ENCODE measurements at places on chromosomes 16 and 17.
A peak's percentile ranks its signal among the peaks of the same experiment; 100 is the strongest.

GRCh38 chr17:63753215-63753614 lies 11.6 kb upstream of the STRADA start:
- H3K4me3 ChIP-seq, result no peak overlapping the region
- no peaks in the 10 kb centered on the region for H3K4me1 ChIP-seq
- peaks cover 32% of the 10 kb centered on the region for H3K36me3 ChIP-seq
- no peak for DNase-seq
- no peak overlapping the region for H3K27ac ChIP-seq

DNA sequence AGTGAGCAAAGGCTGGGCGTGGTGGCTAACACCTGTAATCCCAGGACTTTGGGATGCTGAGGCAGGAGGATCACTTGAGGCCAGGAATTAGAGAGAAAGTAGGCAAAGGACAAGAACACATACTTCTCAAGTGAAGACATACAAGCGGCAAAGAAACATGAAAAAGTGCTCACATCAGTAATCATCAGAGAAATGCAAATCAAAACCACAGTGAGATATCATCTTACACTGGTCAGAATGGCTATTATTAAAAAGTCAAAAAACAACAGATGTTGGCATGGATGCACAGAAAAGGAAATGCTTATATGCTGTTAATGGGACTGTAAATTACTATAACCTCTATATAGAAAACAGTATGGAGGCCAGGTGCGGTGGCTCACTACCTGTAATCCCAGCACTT lies 12.2 kb upstream of the SLX4 start:
- DNase-seq, result no peak
- H3K4me1 ChIP-seq, result no peaks in the 10 kb centered on the region
- H3K4me3 ChIP-seq, result no peak overlapping the region
- no peaks in the 10 kb centered on the region for H3K36me3 ChIP-seq

GRCh38 chr17:51947160-51947735 lies 211.3 kb downstream of the CA10 start:
- H3K4me3 ChIP-seq, result no peak overlapping the region
- DNase-seq, result no peak
- no peak overlapping the region for H3K27ac ChIP-seq
- H3K36me3 ChIP-seq, result no peaks in the 10 kb centered on the region

- H3K27me3 ChIP-seq, result peaks cover 8% of the 10 kb centered on the region
- no peak overlapping the region for H3K27ac ChIP-seq
- DNase-seq, result no peak
- no peak overlapping the region for H3K4me3 ChIP-seq
- H3K36me3 ChIP-seq, result no peaks in the 10 kb centered on the region
Observed at GRCh38 chr17:73132085-73132492, 32.7 kb upstream of the SSTR2 start.

DNA sequence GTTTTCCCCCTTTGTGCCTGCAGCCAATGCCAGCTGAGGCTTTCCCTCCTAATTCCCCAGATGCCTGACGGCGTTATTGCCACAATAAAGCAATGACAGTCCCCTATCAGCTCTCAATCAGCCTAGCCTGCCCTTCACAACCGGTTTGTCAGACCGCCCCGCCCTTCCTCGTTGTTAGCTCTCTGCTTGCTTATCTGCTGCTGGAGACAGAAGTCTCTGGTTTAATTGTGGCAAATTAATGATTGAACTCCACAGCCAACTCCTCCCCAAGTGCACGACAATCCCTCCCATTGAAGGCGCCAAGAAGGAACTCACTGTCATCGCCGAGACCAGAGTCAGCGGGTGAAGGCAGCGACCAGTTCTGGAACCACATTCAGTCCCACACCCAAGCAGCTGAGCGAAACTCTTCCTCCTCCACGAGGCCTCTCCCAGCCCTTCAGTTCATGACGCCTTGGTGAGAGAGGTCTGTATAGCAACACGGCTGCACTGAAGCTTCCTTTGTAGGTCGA lies 474.4 kb downstream of the SLC39A11 start:
- peak overlapping the region; percentile 6 for H3K4me3 ChIP-seq
- DNase-seq, result peak; percentile 58
- H3K4me1 ChIP-seq, result peaks cover 63% of the 10 kb centered on the region
- H3K27ac ChIP-seq, result peak overlapping the region; percentile 93

DNA sequence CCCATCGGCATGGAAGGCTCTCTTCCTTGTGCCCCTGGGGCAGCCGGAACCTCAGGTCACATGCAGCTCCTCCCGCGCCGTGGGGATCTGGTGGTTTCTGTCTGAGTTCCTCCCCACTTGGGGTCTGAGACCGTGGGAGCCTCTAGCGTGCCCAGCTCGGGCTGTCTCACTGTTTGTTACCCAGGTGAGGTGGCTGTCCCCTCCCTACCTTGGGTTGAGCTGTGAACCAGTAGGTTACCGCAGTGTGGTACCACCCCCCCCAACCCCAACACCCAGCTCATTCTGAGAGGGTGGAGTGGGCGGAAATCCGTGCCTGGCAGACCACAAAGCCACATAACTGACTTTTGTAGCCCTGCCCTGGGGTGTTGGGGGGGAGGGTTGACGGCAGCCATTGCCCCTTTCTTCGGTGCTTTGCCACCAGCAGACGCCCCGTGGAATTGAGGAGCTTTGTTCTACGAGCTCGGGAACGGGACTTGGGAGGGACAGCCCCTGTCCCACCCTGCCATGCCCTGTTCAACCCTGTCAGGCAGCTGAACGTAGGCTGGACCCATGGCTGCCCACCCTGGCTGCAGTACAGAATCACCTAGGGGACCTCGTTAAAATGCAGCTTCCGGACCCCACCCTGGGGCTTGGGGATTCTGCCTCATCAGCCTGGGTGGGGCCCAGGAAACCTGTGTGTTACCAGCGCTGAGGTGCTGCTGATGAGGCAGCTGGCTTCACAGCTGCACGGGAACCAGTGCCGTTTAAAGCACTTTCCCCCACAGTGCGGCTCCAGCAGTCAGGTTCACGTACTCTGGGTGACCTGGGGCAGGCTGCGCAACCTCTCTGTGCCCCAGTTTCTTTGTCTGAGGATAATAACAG lies 18.5 kb downstream of the RAP1GAP2 start:
- DNase-seq, result no peak
- no peak overlapping the region for H3K27ac ChIP-seq
- no peaks in the 10 kb centered on the region for H3K27me3 ChIP-seq
- no peaks in the 10 kb centered on the region for H3K36me3 ChIP-seq
- H3K4me1 ChIP-seq, result peaks cover 6% of the 10 kb centered on the region

DNA sequence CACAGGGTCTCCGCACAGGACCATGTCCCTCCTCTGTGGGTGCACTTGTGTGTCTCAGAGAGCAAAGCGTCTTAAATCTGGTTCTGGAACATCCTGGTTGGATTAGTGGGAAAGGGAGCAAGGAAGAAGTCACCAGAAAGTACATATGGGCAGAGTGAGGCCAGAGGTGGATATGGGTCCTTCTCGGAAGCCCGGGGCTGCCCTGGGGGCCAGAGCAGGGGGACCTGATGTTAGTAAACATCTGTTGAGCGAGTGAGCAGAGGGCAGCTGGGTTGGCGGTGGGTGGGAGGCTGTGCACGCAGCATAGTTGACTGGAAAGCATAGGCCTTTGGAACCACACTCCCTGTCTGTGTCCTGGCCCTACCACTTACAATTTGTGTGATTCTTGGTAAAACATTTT lies 22.7 kb downstream of the UNC13D start:
- H3K27ac ChIP-seq, result no peak overlapping the region
- H3K27me3 ChIP-seq, result no peaks in the 10 kb centered on the region
- no peak for DNase-seq
- H3K36me3 ChIP-seq, result peaks cover 24% of the 10 kb centered on the region

DNA sequence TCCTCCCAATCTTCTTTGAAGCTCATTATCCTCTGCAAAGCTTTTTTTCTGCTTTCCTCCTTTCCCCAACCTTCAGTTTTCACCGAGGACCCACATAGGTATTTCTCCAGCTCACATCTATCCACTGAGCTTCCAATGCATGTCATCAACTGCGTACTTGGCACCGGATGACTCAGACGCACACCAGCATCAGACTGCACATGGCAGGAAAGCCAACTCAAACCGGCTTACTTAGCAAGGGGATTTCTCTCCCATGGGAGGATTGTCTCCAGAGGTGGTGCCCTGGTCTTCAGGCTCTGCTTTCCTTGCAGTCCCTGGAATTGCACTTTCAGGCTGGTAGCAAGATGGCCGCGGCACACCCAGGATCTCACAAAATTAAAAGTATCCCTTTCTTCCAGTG lies 1.7 kb upstream of the AKTIP start:
- DNase-seq, result no peak
- no peaks in the 10 kb centered on the region for H3K27me3 ChIP-seq
- H3K27ac ChIP-seq, result peak overlapping the region; percentile 98
- peaks cover 40% of the 10 kb centered on the region for H3K4me1 ChIP-seq
- no peaks in the 10 kb centered on the region for H3K36me3 ChIP-seq

- DNase-seq, result no peak
- no peaks in the 10 kb centered on the region for H3K27me3 ChIP-seq
- no peak overlapping the region for H3K4me3 ChIP-seq
Observed at GRCh38 chr17:66778531-66779236, 56.2 kb upstream of the CACNG5 start.

DNA sequence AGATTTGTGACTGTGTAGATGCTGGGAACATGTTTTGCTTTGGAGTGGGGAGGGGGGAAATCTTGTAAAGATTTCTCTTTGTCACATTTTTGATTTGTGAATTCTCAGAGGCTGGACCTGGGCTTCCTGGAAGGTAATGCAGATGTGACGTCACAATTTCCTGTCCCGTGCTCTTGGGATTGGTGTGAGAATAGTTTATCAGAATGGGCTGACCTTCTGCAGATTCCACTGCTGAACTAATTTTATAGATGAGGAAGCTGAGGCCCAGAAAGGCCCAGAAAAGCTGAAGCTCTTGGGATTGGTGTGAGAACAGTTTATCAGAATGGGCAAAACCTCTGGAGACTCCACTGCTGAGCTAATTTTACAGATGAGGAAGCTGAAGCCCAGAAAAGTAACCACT lies 34.0 kb downstream of the HS3ST3B1 start:
- no peaks in the 10 kb centered on the region for H3K27me3 ChIP-seq
- H3K27ac ChIP-seq, result no peak overlapping the region
- no peak overlapping the region for H3K4me3 ChIP-seq
- peaks cover 8% of the 10 kb centered on the region for H3K4me1 ChIP-seq
- DNase-seq, result no peak

DNA sequence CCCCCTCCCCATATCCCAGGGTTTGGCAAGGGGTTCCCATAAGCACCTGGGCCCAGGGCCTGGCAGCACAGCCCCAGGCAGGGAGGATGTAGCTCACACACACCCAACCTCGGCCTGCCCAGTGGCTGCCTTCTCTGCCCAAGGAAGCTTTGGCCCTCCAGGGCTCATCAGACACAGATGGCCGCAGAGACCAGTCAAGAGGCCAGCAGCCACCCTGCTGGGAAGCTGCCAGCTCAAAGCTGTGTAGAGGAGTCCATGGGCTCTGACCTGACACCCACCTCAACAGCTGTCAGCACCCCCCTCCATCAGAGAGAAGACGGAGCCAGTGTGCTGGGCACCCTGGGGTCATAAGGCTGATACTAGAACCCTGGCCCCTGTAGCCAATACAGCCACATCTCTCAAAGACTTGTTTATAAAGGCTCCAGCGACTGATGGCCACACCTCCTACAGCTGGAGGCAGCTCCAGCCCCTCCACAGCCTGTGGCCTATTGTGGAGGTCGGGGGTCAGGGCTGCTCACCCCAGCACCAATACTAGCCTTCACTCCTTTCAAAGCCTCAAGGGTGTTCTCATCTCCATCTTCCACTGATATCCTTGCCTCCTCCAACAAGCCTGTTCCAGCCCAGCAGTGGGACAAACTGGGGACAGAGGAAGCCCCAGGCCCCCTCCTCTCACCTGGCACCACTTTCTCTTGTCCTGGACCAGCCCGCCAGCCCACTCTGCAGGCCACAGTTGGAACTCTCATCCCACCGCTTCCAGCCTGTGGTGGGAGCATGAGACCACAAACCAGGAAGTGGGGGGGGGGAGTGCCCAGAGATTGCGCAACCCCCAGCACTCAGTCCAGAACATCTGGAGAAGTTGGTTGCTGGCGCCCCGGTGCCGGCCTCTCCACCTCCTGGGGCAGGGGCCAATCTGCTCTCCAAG lies 2.2 kb upstream of the MPG start:
- no peaks in the 10 kb centered on the region for H3K36me3 ChIP-seq
- no peak for DNase-seq
- H3K4me3 ChIP-seq, result peak overlapping the region; percentile 66
- no peaks in the 10 kb centered on the region for H3K27me3 ChIP-seq
- peak overlapping the region; percentile 96 for H3K27ac ChIP-seq

- peaks cover 26% of the 10 kb centered on the region for H3K4me1 ChIP-seq
- H3K4me3 ChIP-seq, result no peak overlapping the region
- no peaks in the 10 kb centered on the region for H3K27me3 ChIP-seq
- no peak for DNase-seq
- no peaks in the 10 kb centered on the region for H3K36me3 ChIP-seq
Observed at GRCh38 chr17:35773679-35774425, 13.2 kb downstream of the C17orf50 start.

DNA sequence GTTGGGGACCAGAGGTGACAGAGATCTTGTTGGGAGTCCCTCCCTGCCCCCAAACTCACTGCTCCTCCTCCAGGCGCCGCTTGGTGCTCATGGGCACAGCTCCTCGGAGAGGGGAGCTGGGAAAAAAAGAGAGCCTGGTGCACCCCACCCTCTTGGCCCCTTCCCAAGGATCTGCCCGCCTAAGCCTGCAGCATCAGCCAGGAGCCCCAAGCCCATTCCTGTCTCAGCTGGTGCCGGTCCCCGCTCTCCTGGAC lies 400 bp downstream of the HCFC1R1 start:
- H3K27ac ChIP-seq, result peak overlapping the region; percentile 99
- H3K27me3 ChIP-seq, result peaks cover 8% of the 10 kb centered on the region
- peaks cover 11% of the 10 kb centered on the region for H3K36me3 ChIP-seq
- no peak for DNase-seq
- H3K4me3 ChIP-seq, result peak overlapping the region; percentile 84
- peaks cover 39% of the 10 kb centered on the region for H3K4me1 ChIP-seq

GRCh38 chr16:64206862-64207261 lies 915.0 kb downstream of the CDH11 start:
- H3K27ac ChIP-seq, result no peak overlapping the region
- H3K4me3 ChIP-seq, result no peak overlapping the region
- H3K36me3 ChIP-seq, result no peaks in the 10 kb centered on the region
- DNase-seq, result no peak
- no peaks in the 10 kb centered on the region for H3K4me1 ChIP-seq

- no peak overlapping the region for H3K4me3 ChIP-seq
- no peak for DNase-seq
- H3K27ac ChIP-seq, result no peak overlapping the region
- H3K27me3 ChIP-seq, result peaks cover 61% of the 10 kb centered on the region
- no peaks in the 10 kb centered on the region for H3K4me1 ChIP-seq
Observed at GRCh38 chr17:62381561-62381960, 1.2 kb downstream of the EFCAB3 start.

GRCh38 chr16:12455287-12455798 lies 348.3 kb downstream of the CPPED1 start:
- H3K4me3 ChIP-seq, result no peak overlapping the region
- no peaks in the 10 kb centered on the region for H3K27me3 ChIP-seq
- no peak overlapping the region for H3K27ac ChIP-seq

GRCh38 chr16:29674188-29674587 lies 4.8 kb upstream of the QPRT start:
- H3K36me3 ChIP-seq, result peaks cover 2% of the 10 kb centered on the region
- peaks cover 17% of the 10 kb centered on the region for H3K4me1 ChIP-seq
- H3K27me3 ChIP-seq, result no peaks in the 10 kb centered on the region
- DNase-seq, result no peak
- peak overlapping the region; percentile 93 for H3K27ac ChIP-seq

GRCh38 chr16:57245472-57246113 lies 534 bp downstream of the ARL2BP start:
- peaks cover 14% of the 10 kb centered on the region for H3K4me1 ChIP-seq
- H3K36me3 ChIP-seq, result peaks cover 6% of the 10 kb centered on the region
- peak overlapping the region; percentile 8 for H3K27ac ChIP-seq
- H3K4me3 ChIP-seq, result peak overlapping the region; percentile 85

Data from mesothelial cell of epicardium (in vitro differentiated cells).